Activated CD4-positive, alpha-beta T cell treated with anti-CD3 and anti-CD28 coated beads, Interleukin-2, amount 10 ng/mL, durations not matched to agents 24 days and 14 days (primary cell): ENCODE measurements at places on chromosomes 3 and 15. TPM values are rescaled to one million over a fixed set of nuclear protein-coding genes. Genes with fewer than 3 reads are reported as not detected.

The ALCAM gene
- total RNA-seq: 26.3 and 26.5 TPM in 2 replicates

The RARB gene
- not detected in 2 replicates for total RNA-seq

- DNase-seq: no peak
- H3K27ac ChIP-seq: no peak overlapping the region
- H3K4me3 ChIP-seq: no peak overlapping the region
- no peaks in the 10 kb centered on the region for H3K27me3 ChIP-seq
- H3K4me1 ChIP-seq: no peaks in the 10 kb centered on the region
- H3K36me3 ChIP-seq: no peaks in the 10 kb centered on the region
Observed at GRCh38 chr3:86225461-86225860, 765.5 kb downstream of the VGLL3 start.

GRCh38 chr15:68553994-68554720 is 24.6 kb upstream of the CORO2B start:
- peaks cover 8% of the 10 kb centered on the region for H3K4me1 ChIP-seq
- peak; percentile 92 for DNase-seq
- H3K4me3 ChIP-seq: no peak overlapping the region
- H3K27me3 ChIP-seq: peaks cover 43% of the 10 kb centered on the region

- DNase-seq: no peak
- H3K4me1 ChIP-seq: no peaks in the 10 kb centered on the region
- H3K27ac ChIP-seq: no peak overlapping the region
- no peak overlapping the region for H3K4me3 ChIP-seq
- no peaks in the 10 kb centered on the region for H3K36me3 ChIP-seq
Observed at GRCh38 chr15:74174219-74174957, 878 bp downstream of the ISLR start.
